ENCODE measurements at places on chromosomes 2 and 18. TPM values are rescaled to one million over a fixed set of nuclear protein-coding genes. Genes with fewer than 3 reads are reported as not detected.

GRCh38 chr2:52454962-52455361 is 1312.6 kb upstream of the CHAC2 start:
- H3K36me3 ChIP-seq: no peaks in the 10 kb centered on the region
- H3K4me3 ChIP-seq: no peak overlapping the region
- H3K27ac ChIP-seq: no peak overlapping the region
- H3K4me1 ChIP-seq: no peaks in the 10 kb centered on the region

GRCh38 chr2:229622495-229623355 is 91.6 kb downstream of the DNER start:
- no peak for DNase-seq
- no peaks in the 10 kb centered on the region for H3K27me3 ChIP-seq
- H3K36me3 ChIP-seq: no peaks in the 10 kb centered on the region
- H3K27ac ChIP-seq: no peak overlapping the region
- H3K4me1 ChIP-seq: no peaks in the 10 kb centered on the region

- H3K27me3 ChIP-seq: no peaks in the 10 kb centered on the region
- no peak for DNase-seq
- H3K4me3 ChIP-seq: no peak overlapping the region
- no peaks in the 10 kb centered on the region for H3K36me3 ChIP-seq
- H3K4me1 ChIP-seq: no peaks in the 10 kb centered on the region
- H3K27ac ChIP-seq: no peak overlapping the region
These were observed 36.6 kb downstream of the GPR155 start for GRCh38 chr2:174450021-174450816.

DNA sequence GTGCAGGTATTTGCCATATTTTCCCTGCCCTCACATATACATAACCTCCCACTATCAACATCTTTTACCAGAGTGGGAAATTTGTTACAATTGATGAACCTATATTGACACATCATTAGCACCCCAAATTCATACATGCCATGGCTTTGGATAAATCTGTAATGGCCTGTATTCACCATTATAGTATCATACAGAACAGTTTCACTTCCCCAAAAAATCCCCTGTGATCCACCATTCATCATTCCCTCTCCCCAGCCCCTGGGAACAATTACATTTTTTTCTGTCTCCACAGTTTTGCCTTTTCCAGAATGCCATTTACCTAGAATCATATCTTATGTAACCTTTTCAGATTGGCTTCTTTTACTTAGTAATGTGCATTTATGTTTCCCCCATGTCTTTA is 494.5 kb downstream of the RNF144A start:
- no peak overlapping the region for H3K27ac ChIP-seq
- H3K27me3 ChIP-seq: no peaks in the 10 kb centered on the region
- H3K36me3 ChIP-seq: no peaks in the 10 kb centered on the region
- no peaks in the 10 kb centered on the region for H3K4me1 ChIP-seq
- DNase-seq: no peak
- H3K4me3 ChIP-seq: no peak overlapping the region

DNA sequence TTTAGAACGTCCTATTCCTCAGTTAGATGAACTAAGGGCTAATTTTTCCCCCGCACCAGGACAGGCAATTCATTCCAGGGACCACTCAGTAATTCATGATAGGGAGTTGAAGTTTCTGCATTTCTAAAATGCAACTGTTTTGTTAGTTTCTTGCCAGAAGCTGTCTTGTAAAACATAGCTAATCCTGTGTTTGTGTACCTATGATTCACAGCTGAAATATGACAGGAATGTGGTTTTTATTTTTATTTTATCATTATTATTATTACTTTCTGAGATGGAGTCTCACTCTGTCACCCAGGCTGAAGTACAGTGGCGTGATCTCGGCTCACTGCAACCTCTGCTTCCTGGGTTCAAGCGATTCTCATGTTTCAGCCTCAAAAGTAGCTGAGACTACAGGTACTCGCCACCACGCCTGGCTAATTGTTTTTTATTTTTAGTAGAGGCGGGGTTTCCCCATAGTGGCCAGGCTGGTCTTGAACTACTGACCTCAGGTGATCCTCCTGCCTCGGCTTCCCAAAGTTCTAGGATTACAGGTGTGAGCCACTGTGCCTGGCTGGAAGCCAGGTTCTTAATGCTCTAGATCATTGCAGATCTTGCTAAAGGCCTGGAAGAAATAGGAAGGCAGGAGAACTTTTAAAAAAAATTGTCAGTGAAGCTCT is 154.8 kb upstream of the FHL2 start:
- H3K4me3 ChIP-seq: no peak overlapping the region
- no peaks in the 10 kb centered on the region for H3K4me1 ChIP-seq
- no peak for DNase-seq
- no peak overlapping the region for H3K27ac ChIP-seq
- H3K36me3 ChIP-seq: no peaks in the 10 kb centered on the region

DNA sequence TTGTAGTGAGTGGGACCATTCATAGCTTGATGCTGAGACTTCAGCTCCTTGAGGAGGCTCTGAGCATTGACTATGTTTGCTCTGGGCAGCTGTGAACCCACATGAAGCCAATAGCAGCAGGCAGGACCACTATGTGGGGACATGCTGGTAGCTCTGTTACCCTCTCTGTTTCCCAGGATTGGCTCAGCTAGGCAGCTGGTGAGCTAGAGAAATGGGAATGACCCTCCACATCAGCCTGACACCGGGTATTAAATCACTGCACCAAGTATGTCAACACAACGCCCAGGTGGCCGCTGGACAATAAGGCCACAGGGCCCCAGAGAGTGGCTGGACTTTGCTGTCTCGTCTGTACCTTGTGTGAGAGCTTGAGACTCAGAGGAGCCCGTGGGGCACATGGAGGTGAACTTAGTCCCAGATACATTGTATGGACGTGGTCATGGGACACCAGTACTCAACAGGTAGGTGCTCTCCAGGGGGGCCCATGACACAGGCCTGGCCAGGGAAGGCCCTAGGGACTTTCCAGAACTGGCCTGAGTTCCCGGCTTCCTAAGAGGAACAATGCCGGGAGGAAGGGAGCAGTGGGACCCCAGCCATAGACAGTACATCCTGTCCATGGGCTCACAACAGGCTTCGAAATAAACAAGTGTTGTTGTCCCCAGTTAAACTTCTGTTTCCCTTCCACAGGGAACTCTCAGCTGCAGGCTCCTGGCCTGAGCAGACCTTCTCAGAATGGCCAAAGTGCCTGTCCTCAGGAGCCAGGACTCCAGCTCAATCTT is 35.2 kb downstream of the HS1BP3 start:
- DNase-seq: no peak
- peaks cover 89% of the 10 kb centered on the region for H3K4me1 ChIP-seq
- H3K27me3 ChIP-seq: no peaks in the 10 kb centered on the region
- H3K27ac ChIP-seq: peak overlapping the region; percentile 93
- H3K36me3 ChIP-seq: no peaks in the 10 kb centered on the region

GRCh38 chr18:46652372-46652771 is 4.6 kb downstream of the LOXHD1 start:
- H3K4me3 ChIP-seq: no peak overlapping the region
- H3K4me1 ChIP-seq: no peaks in the 10 kb centered on the region
- H3K27ac ChIP-seq: no peak overlapping the region
- DNase-seq: no peak

- DNase-seq: no peak
- H3K27me3 ChIP-seq: no peaks in the 10 kb centered on the region
- no peak overlapping the region for H3K27ac ChIP-seq
- no peak overlapping the region for H3K4me3 ChIP-seq
These were observed 19.8 kb downstream of the PDIA6 start for GRCh38 chr2:10792660-10793400.

DNA sequence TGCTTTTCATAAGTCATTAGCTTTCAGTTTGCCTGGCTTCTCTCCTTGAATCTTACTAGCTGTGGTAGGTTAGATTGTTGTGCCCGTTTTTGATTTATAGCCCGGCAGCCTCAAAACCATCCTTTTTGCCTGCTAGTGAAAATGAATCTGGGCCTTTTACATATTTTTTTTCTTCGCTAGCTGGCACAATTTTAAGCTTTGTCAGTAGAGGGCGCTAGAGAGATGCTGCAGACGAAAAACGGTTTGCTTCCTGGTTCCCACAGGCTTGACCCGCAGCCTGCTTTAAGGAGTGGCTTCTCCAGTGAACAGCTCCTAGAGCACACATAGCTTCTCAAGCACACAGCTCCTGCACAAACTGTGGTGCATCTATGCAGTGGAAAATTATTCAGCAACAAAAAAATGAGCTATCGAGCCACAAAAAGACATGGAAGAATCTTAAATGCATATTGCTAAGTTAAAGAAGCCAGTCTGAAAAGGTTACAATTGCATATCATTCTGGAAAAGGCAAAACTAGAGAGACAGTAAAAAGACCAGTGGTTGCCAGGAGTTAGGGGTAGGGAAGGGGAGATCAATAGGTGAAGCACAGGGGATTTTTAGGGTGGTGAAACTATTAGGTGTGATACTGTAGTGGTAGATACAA is 47.9 kb downstream of the E2F6 start:
- no peak overlapping the region for H3K4me3 ChIP-seq
- no peaks in the 10 kb centered on the region for H3K36me3 ChIP-seq
- no peak overlapping the region for H3K27ac ChIP-seq
- no peaks in the 10 kb centered on the region for H3K27me3 ChIP-seq
- H3K4me1 ChIP-seq: no peaks in the 10 kb centered on the region

- H3K4me1 ChIP-seq: no peaks in the 10 kb centered on the region
- H3K36me3 ChIP-seq: no peaks in the 10 kb centered on the region
- no peak overlapping the region for H3K27ac ChIP-seq
- no peaks in the 10 kb centered on the region for H3K27me3 ChIP-seq
- no peak for DNase-seq
These were observed 107.6 kb downstream of the TMEM17 start for GRCh38 chr2:62398356-62398755.

- no peaks in the 10 kb centered on the region for H3K36me3 ChIP-seq
- no peak for DNase-seq
- H3K4me3 ChIP-seq: no peak overlapping the region
- H3K4me1 ChIP-seq: peaks cover 25% of the 10 kb centered on the region
- no peak overlapping the region for H3K27ac ChIP-seq
- peaks cover 41% of the 10 kb centered on the region for H3K27me3 ChIP-seq
These were observed 3.3 kb upstream of the WNT6 start for GRCh38 chr2:218856167-218856895.

DNA sequence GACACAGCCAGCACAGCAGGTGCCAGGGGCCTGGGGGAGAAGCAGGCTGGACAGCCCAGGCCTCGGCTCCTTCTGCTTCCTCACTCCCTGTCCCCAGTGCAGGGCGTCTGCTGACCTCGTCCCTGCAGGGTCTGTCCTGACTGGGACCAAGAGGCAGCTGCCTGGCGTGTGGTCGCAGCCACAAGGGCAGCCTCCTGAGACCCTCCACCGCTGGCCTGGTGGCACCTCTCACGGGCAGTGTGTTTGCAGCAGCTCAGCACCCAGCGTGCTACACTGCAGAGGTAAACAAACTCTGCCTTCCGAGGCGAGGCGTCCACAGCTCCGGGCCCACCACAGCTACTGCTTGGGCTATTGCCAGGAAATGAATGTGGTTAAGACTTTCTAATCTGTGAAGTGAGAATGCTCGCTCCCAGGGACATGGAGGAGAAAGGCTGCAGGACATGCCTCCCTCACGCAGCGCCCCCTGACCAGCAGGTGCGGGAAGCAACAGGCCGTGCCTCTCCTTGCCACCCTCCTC is 46.1 kb upstream of the HPCAL1 start:
- H3K27me3 ChIP-seq: no peaks in the 10 kb centered on the region
- no peak overlapping the region for H3K4me3 ChIP-seq
- no peaks in the 10 kb centered on the region for H3K4me1 ChIP-seq
- H3K27ac ChIP-seq: no peak overlapping the region
- H3K36me3 ChIP-seq: no peaks in the 10 kb centered on the region
- DNase-seq: no peak

DNA sequence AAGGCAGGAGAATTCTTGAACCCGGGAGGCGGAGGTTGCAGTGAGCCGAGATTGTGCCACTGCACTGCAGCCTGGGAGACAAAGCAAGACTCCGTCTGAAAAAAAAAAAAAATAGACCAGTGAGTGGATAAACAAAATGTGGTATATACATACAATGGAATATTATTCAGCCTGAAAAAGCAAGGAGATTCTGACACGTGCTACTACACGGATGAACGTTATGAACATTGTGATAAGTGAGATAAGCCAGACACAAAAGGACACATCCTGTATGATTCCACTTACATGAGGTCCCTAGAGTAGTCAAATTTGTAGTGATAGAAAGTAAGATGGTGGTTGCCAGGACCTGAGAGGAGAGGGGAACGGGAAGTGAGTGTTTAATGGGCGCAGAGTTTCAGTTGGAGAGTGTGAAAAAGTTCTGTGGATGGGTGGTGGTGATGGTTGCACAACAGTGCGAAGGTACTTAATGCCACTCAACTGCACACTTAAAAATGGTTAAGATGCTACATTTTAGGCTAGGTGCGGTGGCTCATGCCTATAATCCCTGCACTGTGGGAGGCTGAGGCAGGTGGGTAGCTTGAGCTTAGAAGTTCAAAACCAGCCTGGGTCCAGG is 38.3 kb downstream of the NIFK start:
- DNase-seq: no peak
- no peaks in the 10 kb centered on the region for H3K36me3 ChIP-seq
- H3K4me1 ChIP-seq: peaks cover 9% of the 10 kb centered on the region
- no peak overlapping the region for H3K4me3 ChIP-seq
- no peak overlapping the region for H3K27ac ChIP-seq

DNA sequence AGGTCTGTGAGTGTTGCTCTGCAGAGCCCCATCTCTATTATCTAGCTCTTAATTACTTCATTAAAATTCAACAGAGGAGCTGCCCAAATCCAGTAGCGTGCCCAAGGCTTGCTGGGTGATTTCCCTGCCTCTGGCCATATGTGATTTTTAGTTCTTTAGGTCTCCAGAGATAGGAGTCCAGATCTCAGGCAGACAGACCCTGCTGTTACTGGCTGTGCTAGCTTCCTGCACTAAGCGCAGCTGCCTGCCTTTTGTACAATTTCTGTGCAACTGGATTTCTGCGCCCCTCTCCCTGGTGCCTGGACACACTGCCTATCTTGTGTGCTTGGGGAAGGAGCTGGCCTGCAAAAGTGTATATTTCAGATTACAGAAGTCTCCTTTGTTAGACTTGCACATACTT is 136.5 kb downstream of the TDRD15 start:
- no peaks in the 10 kb centered on the region for H3K27me3 ChIP-seq
- DNase-seq: no peak
- H3K27ac ChIP-seq: no peak overlapping the region
- no peak overlapping the region for H3K4me3 ChIP-seq
- no peaks in the 10 kb centered on the region for H3K36me3 ChIP-seq

- H3K4me1 ChIP-seq: no peaks in the 10 kb centered on the region
- H3K27ac ChIP-seq: no peak overlapping the region
- no peaks in the 10 kb centered on the region for H3K36me3 ChIP-seq
- H3K27me3 ChIP-seq: no peaks in the 10 kb centered on the region
- H3K4me3 ChIP-seq: no peak overlapping the region
These were observed 95.6 kb upstream of the LHCGR start for GRCh38 chr2:48851161-48851560.

- peaks cover 17% of the 10 kb centered on the region for H3K36me3 ChIP-seq
- no peak overlapping the region for H3K4me3 ChIP-seq
- H3K4me1 ChIP-seq: no peaks in the 10 kb centered on the region
- H3K27ac ChIP-seq: no peak overlapping the region
These were observed 33.8 kb upstream of the NFATC1 start for GRCh38 chr18:79361766-79362522.

GRCh38 chr2:28359222-28360057 is 33.2 kb upstream of the FOSL2 start:
- peaks cover 33% of the 10 kb centered on the region for H3K4me1 ChIP-seq
- no peaks in the 10 kb centered on the region for H3K36me3 ChIP-seq
- no peak overlapping the region for H3K4me3 ChIP-seq
- H3K27me3 ChIP-seq: no peaks in the 10 kb centered on the region

SLC4A5 gene
- 47.1 TPM for total RNA-seq

RAPGEF4 gene
- total RNA-seq: 19.0 TPM

MARCHF4 gene
- 0.06 TPM for total RNA-seq

ARHGAP25 gene
- 34.6 TPM for total RNA-seq

ESPNL gene
- total RNA-seq: 3.1 TPM

MEP1B gene
- total RNA-seq: not detected

MALT1 gene
- 28.8 TPM for total RNA-seq

CCNYL1 gene
- total RNA-seq: 10.9 TPM

Data from upper lobe of left lung (tissue), 6 donors.